ENCODE measurements at places on chromosomes 7 and 10. TPM values are rescaled to one million over a fixed set of nuclear protein-coding genes. Genes with fewer than 3 reads are reported as not detected.
A peak's percentile ranks its signal among the peaks of the same experiment; 100 is the strongest.

The OR2A12 gene
- not detected for total RNA-seq

The SPDYE9 gene
- not detected for total RNA-seq

The MARVELD1 gene
- 12.0 TPM for total RNA-seq

The FAM180A gene
- total RNA-seq, result 1.4 TPM

The LRRC18 gene
- total RNA-seq, result not detected

The CLIP2 gene
- total RNA-seq, result 18.1 TPM

The SFTPA1 gene
- not detected for total RNA-seq

The DENND2A gene
- 7.8 TPM for total RNA-seq

DNA sequence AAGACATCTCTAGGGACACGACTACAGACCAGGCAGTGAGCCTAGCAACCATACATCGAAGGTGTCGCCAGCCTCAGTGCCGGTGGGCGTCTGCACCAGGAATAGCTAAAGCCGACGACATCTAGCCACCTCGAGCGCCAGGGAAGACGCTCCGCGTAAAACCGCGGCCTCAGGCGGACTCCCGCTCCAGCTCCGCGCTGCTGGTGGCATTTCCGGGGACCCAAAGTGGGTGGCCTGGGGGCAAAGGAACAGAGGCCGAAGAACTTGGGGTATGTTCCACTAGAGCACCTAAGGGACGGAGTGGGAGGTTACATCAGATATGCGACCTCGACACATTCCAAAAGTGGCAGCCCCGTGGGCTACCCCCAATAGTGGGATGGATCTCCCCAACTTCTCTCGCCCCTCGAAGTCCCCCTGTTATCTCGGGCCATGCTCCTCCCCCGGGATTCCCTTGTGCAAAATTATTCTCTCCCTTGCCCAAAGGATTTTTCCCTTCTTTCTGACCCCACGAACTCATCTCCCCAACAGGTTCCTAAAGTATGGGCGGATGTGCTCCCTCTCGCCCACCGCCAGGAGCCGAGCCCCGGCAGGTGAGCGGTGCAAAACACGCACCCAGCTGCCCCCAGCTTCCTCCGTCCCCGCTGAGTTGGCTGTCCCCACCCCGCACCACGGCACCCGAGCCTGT is 1.2 kb downstream of the KCNMA1 start:
- H3K4me3 ChIP-seq, result peak overlapping the region; percentile 95
- no peak for DNase-seq
- no peak overlapping the region for H3K27ac ChIP-seq
- no peaks in the 10 kb centered on the region for H3K36me3 ChIP-seq
- peaks cover 4% of the 10 kb centered on the region for H3K4me1 ChIP-seq

GRCh38 chr7:98097042-98097645 is 9.5 kb upstream of the LMTK2 start:
- no peaks in the 10 kb centered on the region for H3K36me3 ChIP-seq
- H3K4me3 ChIP-seq, result no peak overlapping the region
- no peaks in the 10 kb centered on the region for H3K4me1 ChIP-seq
- no peaks in the 10 kb centered on the region for H3K27me3 ChIP-seq
- no peak for DNase-seq

GRCh38 chr7:29130096-29130495 is 16.2 kb downstream of the CPVL start:
- no peak overlapping the region for H3K27ac ChIP-seq
- DNase-seq, result no peak
- H3K36me3 ChIP-seq, result no peaks in the 10 kb centered on the region
- no peak overlapping the region for H3K4me3 ChIP-seq
- H3K27me3 ChIP-seq, result no peaks in the 10 kb centered on the region
- no peaks in the 10 kb centered on the region for H3K4me1 ChIP-seq

DNA sequence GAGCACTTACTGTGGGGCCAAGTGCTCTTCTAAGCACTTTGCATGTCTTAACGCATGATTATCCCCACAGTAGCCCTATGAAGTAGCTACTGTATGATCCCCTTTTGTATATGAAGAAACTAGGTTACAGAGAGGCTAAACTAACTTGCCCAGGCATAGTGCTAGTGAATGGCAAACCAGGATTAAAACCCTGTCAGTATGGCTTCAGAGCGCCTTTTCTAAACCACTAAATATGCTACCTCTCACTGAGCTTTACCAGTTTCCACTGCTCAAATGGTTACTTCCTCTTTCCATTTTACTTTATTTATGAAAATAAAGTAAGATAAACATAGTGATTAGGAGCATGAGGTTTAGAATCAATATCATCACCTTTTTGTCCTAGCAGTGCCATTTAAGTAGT is 73.6 kb downstream of the PODXL start:
- H3K36me3 ChIP-seq, result peaks cover 11% of the 10 kb centered on the region
- H3K27me3 ChIP-seq, result no peaks in the 10 kb centered on the region
- no peak overlapping the region for H3K4me3 ChIP-seq
- DNase-seq, result no peak
- no peak overlapping the region for H3K27ac ChIP-seq

GRCh38 chr10:132096223-132096622 is 30.5 kb downstream of the JAKMIP3 start:
- H3K36me3 ChIP-seq, result no peaks in the 10 kb centered on the region
- no peak overlapping the region for H3K27ac ChIP-seq
- no peaks in the 10 kb centered on the region for H3K4me1 ChIP-seq
- DNase-seq, result peak; percentile 15

DNA sequence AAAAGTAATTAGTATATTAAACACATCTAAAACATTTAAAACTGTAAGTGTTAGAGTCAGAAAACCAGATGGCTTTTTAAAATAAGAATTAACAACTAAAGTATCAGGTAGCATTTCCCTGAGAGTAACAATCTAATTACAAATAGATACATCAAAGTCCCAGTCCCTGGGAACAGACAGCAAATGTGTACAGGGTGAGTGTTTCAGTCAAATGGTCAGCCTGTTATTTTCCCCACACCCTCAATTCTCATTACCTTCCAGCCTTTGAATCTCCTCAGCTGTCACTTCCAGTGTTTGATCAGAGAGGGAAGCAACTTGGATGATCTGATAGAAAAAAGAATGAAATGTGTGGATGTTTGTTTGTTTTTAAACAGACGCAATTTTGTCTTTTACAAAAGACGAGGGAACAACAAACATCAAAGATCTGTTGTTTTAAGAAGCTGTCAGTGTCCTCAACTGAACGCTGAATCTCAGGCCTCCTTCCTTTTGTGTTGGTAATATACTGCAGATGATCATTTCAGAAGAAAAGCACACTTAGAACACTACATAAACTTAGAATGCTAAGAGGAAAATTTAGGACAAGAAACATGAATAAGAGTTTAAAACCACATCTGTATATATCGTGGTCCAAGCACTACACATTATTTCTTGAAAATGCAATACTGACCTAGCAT is 29.8 kb downstream of the CEP41 start:
- H3K27me3 ChIP-seq, result no peaks in the 10 kb centered on the region
- no peak for DNase-seq
- no peak overlapping the region for H3K4me3 ChIP-seq
- H3K27ac ChIP-seq, result no peak overlapping the region

DNA sequence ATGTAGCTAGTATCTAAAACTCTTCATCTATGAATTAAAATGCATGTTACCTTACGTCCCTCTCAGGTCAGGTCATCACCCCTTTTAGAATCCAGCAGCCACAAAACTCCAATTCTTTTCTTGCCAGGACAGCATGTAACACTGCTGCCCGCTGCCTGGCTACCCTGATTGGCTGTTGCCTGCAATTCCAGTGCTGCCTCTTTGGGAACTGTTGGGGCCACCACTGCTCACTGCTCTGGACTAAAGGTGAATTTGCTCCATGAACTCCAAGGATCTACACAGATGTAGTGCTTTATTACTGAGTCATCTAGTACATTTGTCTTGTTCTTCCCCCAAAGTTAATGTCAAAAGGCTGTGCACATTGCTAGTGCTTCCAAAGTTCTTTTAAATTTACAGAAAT is 40.4 kb downstream of the SCIN start:
- H3K27me3 ChIP-seq, result no peaks in the 10 kb centered on the region
- no peak overlapping the region for H3K27ac ChIP-seq
- no peaks in the 10 kb centered on the region for H3K36me3 ChIP-seq

- H3K27ac ChIP-seq, result peak overlapping the region; percentile 95
- no peaks in the 10 kb centered on the region for H3K27me3 ChIP-seq
- peak overlapping the region; percentile 78 for H3K4me3 ChIP-seq
- DNase-seq, result peak; percentile 83
- no peaks in the 10 kb centered on the region for H3K36me3 ChIP-seq
Observed at GRCh38 chr10:96587264-96588059, 650 bp upstream of the TM9SF3 start.

DNA sequence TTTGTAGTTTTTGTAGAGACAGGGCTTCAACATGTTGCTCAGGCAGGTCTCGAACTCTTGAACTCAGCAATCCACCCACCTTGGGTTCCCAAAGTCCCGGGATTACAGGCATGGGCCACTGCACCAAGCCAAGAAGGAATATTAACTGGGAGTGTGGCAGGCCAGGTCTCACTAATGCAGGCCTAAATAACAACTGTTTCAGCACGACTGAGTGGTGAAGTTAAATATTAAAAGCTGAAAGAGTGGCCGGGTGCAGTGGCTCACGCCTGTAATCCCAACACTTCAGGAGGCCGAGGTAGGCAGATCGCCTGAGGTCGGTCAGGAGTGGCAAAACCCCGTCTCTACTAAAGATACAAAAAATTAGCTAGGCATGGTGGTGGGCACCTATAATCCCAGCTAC is 21.1 kb downstream of the CHUK start:
- DNase-seq, result no peak
- H3K4me3 ChIP-seq, result no peak overlapping the region
- no peaks in the 10 kb centered on the region for H3K27me3 ChIP-seq
- peaks cover 22% of the 10 kb centered on the region for H3K36me3 ChIP-seq
- no peaks in the 10 kb centered on the region for H3K4me1 ChIP-seq
- H3K27ac ChIP-seq, result no peak overlapping the region

GRCh38 chr10:97229322-97230015 is 43.7 kb upstream of the SLIT1 start:
- peaks cover 3% of the 10 kb centered on the region for H3K4me1 ChIP-seq
- no peak overlapping the region for H3K4me3 ChIP-seq
- H3K27me3 ChIP-seq, result no peaks in the 10 kb centered on the region
- DNase-seq, result peak; percentile 81
- H3K36me3 ChIP-seq, result peaks cover 3% of the 10 kb centered on the region
- no peak overlapping the region for H3K27ac ChIP-seq

DNA sequence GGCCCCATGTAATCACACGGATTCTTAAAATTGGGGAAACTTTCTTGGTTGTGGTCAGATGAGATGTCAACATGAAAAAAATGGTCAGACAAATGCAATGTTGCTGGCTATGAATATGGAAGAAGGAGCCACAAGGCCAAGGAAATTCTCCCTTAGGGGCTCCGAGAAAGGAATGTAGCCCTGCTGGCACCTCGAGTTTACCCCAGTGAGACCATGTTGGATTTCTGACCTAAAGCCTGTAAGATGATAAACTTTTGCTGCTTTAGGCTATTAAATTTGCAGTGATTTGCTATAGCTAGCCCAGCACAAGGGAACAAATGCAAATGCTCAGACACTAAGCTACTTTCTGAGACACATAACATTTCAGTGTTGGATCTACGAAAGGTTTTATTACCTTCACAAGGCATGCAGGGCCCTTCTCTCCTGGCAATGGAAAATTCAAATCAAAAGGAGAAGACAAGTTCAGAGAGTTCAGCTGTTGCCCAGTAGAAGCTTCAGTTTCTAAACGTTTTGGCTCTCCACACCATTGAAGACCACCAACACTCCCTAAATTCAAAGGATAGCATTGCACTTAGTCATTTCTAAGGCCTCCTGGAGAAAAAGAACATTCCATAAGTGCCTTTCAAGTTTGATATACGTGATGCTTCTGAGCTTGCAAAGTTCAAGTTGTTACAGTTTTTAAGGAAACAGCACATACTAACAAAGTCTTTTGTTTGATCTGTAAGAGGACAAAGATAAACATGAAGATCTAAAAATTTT is 23.4 kb downstream of the MCMBP start:
- no peaks in the 10 kb centered on the region for H3K27me3 ChIP-seq
- H3K4me3 ChIP-seq, result no peak overlapping the region
- H3K27ac ChIP-seq, result peak overlapping the region; percentile 79
- H3K36me3 ChIP-seq, result peaks cover 28% of the 10 kb centered on the region

GRCh38 chr7:151631570-151631952 is 111.9 kb upstream of the RHEB start:
- H3K27me3 ChIP-seq, result no peaks in the 10 kb centered on the region
- peak overlapping the region; percentile 94 for H3K4me3 ChIP-seq
- DNase-seq, result no peak
- no peaks in the 10 kb centered on the region for H3K4me1 ChIP-seq

- DNase-seq, result no peak
- H3K27ac ChIP-seq, result no peak overlapping the region
- no peaks in the 10 kb centered on the region for H3K4me1 ChIP-seq
- no peaks in the 10 kb centered on the region for H3K36me3 ChIP-seq
Observed at GRCh38 chr10:90042075-90042474, 340.7 kb downstream of the KIF20B start.

- no peak for DNase-seq
- peaks cover 9% of the 10 kb centered on the region for H3K4me1 ChIP-seq
- no peak overlapping the region for H3K4me3 ChIP-seq
- no peaks in the 10 kb centered on the region for H3K27me3 ChIP-seq
Observed at GRCh38 chr10:112984756-112985155, 34.7 kb downstream of the TCF7L2 start.

GRCh38 chr10:29555091-29555745 is 79.6 kb downstream of the SVIL start:
- no peaks in the 10 kb centered on the region for H3K27me3 ChIP-seq
- H3K36me3 ChIP-seq, result peaks cover 27% of the 10 kb centered on the region
- peaks cover 13% of the 10 kb centered on the region for H3K4me1 ChIP-seq
- DNase-seq, result peak; percentile 9

GRCh38 chr10:19638896-19639233 is 177.4 kb upstream of the PLXDC2 start:
- DNase-seq, result no peak
- peak overlapping the region; percentile 73 for H3K27ac ChIP-seq
- H3K36me3 ChIP-seq, result no peaks in the 10 kb centered on the region
- peak overlapping the region; percentile 32 for H3K4me3 ChIP-seq

- no peaks in the 10 kb centered on the region for H3K36me3 ChIP-seq
- DNase-seq, result no peak
- no peaks in the 10 kb centered on the region for H3K4me1 ChIP-seq
- no peak overlapping the region for H3K4me3 ChIP-seq
Observed at GRCh38 chr10:97927622-97928021, 78.0 kb downstream of the GOLGA7B start.

DNA sequence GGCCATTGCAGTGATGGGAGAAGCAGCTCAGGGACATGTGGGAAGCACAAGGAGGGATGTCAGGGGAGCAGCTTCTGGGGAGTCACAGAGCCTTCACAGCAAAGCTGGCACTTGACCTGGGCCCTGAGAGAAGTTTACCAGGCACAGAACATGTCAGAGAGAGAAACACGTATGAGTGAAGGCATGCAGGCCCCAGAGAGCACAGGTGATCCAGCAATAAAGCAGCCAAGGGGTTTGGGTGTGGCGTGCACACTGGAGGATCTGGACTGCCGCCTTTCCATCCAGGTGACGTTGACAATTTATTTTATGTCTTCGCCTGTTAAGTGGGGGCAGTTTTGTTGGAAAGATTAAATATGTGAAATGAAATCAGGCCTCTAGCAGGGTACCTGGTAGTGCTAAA is 252.6 kb upstream of the COBL start:
- no peaks in the 10 kb centered on the region for H3K4me1 ChIP-seq
- H3K27ac ChIP-seq, result no peak overlapping the region
- H3K27me3 ChIP-seq, result no peaks in the 10 kb centered on the region
- H3K4me3 ChIP-seq, result no peak overlapping the region
- DNase-seq, result no peak

- no peak overlapping the region for H3K4me3 ChIP-seq
- H3K36me3 ChIP-seq, result no peaks in the 10 kb centered on the region
- no peaks in the 10 kb centered on the region for H3K4me1 ChIP-seq
Observed at GRCh38 chr7:122791959-122792545, 89.3 kb upstream of the RNF148 start.
